Upper lobe of left lung (tissue), 6 donors: ENCODE measurements at places on chromosomes 11 and 22. TPM values are rescaled to one million over a fixed set of nuclear protein-coding genes. Genes with fewer than 3 reads are reported as not detected.

DNA sequence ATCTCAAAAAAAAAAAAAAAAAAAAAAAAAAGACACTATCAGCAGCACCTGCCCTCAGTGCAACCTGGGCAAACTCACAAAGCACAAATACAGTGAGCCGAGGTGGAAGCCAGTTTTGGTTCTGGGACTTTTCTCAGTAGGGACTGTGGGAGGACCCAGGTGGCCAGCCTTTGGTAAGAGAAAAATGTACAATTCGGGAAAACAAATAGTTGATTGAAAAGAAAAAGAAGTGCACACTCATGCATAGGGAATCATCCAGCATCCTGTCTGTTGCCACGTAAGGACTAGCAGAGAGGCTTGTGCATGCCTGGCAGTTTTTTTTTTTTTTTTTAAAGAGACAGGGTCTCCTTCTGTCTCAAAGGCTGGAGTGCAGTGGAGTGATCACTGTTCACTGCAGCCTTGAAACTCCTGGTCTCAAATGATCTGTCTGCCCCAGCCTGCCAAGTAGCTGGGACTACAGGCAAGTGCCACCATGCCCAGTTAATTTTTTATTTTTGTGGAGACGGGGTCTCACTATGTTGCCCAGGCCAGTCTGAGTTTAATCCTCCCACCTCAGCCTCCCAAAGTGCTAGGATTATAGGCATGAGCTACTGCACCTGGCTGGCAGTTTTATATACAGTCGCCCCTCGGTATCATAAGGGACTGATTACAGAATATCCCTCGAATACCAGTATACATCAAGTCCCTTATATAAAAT is 36.7 kb downstream of the TPST2 start:
- no peak for DNase-seq

BACE1-AS gene
- 4.3 TPM for total RNA-seq

DNA sequence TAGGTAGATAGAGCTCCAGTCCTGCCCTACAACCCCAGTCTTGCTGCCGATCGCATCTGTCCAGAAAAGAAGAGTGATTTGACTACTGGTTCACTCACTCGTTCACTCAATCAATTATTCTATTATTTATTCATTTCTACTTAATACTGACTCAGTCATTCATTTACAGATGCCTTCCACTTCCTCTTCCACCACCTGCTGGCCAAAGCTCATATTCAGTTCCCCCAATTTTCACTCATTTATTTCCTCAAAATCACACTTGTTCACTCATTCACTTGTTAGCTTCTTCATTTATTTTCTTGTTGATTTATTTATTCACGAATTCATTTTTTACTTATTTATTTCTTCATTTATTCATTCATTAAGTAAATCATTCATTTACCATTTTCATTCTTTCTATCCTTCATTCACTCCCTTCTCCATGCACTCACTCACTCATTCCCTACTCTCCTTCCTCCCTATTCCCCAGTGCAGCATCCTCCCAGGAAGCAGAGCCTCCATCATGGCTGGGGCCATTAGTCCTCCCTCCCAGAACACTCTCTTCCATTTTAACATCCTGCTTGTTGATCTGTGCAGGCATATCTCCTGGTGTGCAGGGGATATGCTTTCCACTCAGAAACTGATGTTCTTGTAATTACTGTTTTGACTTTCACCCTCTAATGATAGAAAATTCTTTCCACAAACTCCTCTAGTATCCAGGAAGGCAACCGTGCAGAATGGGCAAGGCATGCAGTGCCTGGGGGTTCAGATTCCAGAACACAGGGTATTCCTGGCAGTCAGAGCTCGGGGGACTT is 281.0 kb downstream of the TENM4 start:
- no peak for DNase-seq

PRR5L gene
- 20.3 TPM for total RNA-seq

DNA sequence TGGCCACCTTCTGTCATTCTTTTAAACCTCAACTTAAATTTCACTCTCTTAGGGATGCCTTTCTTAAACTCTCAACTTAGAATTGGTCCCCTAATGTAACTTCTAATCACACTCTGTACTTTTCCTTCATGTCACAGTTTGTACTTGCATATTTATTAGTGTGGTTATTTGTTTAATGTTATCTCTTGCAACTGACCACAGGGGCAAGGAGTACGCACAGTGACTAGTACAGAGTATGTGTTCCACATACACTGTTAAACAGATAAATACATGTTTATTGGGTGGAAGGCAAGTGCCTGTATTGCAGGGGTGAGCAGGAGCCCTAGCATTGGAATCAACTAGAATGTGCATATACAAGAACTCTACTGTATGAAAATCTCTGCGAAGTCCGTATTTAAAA is 554.0 kb downstream of the INSC start:
- no peak for DNase-seq

- DNase-seq = no peak
Measured at GRCh38 chr11:15671216-15671615, 556.5 kb downstream of the INSC start.

CBX7 gene
- 51.5 TPM for total RNA-seq

MS4A12 gene
- total RNA-seq = not detected

- no peak for DNase-seq
Measured at GRCh38 chr11:131612533-131612932, 242.1 kb downstream of the NTM start.

DNA sequence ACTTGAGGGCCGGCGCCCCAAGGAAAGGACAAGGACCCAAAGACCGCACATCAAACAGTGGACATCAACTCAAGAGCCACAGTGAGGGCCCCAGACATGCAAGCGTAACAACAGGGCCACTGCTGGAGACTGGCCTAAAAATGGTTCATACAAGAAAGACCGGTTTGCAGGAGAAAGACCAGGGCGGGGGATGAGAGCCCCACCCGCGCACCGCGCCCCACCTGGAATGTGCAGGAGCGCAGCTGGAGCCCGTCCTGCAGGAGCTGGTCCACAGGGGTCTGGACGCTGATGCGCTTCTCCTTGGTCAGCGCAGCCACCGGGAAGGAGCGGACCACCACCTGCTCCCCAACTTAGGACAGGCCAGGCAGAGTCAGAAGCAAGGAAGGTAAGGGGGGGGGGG is 13.9 kb downstream of the SBF1 start:
- DNase-seq = peak; percentile 89

DNA sequence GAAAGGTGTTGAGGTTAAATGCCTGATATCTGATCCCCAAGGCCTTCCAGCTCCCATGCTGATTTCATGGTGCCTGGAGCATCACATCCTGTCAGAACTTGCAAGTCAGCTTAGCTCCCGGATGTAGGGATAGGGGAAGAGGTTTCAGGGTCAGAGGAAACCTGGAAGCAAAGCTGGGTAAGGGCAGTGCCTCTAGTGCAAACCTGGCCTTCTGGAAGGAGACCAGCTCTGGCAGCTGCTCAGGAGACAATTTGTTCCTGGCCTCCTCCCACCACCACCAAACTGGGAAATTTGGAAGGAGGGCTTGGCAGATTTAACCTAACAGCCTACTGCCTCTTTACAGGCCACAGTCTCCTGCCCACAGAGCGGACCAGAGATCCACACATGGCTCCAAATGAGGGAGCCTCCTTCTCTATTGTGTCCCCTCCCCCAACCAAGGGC is 9.2 kb upstream of the TSKU start:
- DNase-seq = no peak

- DNase-seq = no peak
Measured at GRCh38 chr11:46537121-46537520, 56.7 kb downstream of the AMBRA1 start.

KLHL35 gene
- total RNA-seq = 4.3 TPM

GRCh38 chr11:62127941-62128770 is 4.3 kb downstream of the INCENP start:
- no peak for DNase-seq

GRCh38 chr22:27128461-27129085 is 471.2 kb downstream of the MIAT start:
- no peak for DNase-seq

GGT5 gene
- 47.4 TPM for total RNA-seq

GRCh38 chr11:21811572-21811971 is 381.3 kb upstream of the ANO5 start:
- DNase-seq = no peak

NEFH gene
- 0.26 TPM for total RNA-seq

NXPE2 gene
- not detected for total RNA-seq

DNA sequence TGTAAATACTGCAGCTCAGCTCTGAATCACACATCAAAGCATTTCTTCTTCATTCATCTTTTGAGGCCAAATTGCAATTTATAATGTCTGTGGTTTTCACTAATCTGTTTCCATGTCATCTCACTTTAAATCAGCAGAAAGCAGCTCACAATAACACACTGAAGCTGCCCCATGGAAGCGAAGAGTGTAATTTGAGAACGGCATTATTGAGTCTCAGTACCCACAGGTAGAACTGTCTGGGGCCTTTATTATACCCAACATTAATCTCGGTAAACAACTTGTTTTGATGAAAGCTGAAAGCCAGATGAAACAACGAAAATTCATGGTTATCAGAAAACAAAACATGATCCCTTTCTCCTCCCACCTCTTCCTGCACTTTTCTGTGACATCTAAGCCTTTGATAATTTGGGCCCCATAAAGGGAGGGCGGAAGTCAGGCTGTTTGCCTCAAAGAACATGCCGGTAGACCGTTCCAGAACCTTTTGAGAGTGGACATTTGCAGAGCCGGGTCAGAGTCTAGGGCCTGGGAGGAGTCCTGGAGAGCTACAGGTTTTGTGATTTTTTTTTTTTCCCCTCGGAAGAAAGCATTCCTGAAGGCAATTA is 68.2 kb upstream of the SESN3 start:
- DNase-seq = no peak

- peak; percentile 71 for DNase-seq
Measured at GRCh38 chr22:44458044-44459020, 39.7 kb downstream of the RTL6 start.

GRCh38 chr11:66183494-66184048 is 84.9 kb upstream of the RAB1B start:
- no peak for DNase-seq

DNA sequence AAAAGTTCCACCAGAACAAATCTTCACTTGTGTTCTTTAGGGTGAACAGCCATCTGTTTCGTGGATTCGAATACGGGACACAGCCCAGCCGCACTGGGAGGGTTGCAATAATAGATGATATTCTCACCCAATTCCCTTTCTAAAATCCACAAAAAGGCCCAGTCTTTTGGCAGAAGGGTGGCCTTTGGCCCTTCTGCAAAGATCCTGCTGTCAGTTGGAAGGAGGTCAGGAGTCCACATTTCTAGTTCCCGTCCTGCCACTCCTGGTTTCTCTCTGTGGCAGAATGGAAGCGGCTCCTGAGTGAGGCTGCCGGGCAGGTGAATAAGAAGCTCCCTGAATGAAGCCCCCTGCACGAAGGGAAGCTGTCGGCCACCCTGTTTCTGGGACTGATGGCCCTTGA is 11.2 kb upstream of the LINC01488 start:
- DNase-seq = no peak

DNA sequence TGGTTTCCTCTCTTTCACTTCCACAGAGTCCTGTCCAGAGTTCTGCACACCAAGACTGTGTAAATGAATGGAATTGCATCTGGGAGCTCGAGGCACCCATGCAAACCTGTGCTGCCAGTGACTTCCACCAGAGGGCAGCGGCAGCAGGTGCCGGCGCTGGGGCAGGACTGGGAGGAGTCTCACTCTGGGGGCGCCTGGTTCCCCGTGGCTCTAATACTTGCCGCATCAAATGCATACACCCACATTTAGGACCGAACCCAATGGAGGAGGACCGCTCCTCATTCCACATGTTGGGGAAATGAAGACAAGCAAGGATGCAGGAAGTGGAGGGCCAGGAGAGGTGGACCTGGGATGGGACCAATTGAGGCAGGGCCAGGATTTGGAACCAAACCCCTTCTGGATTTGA is 1.1 kb upstream of the CD6 start:
- peak; percentile 86 for DNase-seq

DNA sequence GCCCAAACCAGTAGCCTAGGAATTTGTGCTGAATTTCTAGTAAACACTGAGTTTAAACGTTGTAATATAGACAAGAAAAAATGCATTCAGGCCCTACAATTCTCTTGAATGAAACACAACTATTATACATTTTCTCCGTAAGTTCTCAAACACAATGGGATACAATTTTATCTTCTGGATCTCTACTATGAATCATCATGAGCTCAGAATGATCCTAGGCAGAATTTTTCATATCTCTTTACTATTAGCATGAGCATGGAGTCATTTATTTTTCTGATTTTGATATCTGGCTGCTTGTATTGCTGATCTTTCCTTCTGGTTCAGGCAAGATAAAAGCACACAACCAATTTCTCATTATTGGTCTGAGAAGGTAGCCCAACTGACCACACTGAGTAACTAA is 1123.4 kb upstream of the RAG2 start:
- DNase-seq = no peak

DNA sequence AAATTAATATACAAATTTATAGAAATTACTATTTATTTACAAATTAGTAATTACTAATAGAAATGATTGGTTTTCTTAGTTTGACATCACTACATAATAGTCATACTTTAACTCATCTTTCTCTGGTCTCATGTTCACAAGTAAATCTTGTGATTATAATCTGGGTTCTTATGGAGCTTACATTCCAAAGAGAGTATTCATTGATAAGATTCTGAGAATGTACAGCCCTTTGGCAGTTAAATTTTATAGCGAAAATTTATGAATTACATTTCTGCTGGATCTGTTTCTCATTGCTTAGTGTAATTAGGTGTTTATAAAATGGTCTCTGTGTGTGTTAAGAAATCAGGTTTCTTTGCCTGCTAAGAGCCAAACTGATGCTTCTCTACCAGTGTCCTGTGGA is 175.2 kb downstream of the TMEM135 start:
- DNase-seq = no peak

SORL1 gene
- total RNA-seq = 67.4 TPM

DNA sequence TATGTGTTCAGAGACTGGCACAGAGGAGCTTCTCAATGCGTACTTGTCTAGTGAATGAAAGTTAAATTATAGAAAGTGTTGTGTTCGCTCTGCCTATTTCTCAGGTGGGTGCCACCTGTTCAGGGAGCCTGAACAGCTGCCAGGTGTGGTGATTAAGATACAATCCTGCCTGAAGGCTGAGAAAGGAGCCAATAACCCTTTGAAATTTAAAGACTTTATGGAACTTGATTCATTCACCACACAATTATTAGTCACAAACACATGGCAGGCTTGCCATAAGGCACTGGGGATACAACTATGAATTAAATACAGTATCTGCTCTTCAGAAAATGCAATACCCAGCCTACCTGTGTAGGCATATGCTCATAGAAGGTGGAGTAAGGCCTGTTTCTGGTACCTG is 92.9 kb upstream of the AMOTL1 start:
- DNase-seq = no peak

DNA sequence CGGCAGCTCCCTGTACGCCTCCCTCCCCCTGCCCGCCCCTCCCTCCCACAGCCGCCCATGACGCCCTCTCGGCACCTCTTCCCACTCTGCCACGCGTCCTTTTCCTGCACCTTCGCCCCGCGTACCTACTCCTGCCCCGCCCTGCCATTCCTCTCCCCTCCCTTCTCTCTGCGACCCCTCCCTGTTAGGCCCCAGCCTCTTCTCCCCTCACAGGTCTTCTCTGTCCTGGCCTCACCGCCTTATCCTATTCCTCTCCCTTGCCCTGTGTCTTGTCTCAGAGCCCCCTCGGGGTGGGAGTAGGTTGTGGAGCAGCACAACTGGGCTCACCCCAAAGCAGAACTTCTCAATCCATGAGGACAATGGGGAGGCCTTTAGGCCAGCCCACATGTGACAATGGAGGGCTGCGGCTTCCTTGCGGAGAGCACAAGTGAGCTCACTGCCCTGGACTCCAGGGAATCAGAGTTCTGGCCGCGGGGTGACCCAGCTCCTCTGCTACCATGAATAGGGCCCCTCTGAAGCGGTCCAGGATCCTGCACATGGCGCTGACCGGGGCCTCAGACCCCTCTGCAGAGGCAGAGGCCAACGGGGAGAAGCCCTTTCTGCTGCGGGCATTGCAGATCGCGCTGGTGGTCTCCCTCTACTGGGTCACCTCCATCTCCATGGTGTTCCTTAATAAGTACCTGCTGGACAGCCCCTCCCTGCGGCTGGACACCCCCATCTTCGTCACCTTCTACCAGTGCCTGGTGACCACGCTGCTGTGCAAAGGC is 539 bp downstream of the SLC35C1 start:
- no peak for DNase-seq
